Activated naive CD8-positive, alpha-beta T cell treated with anti-CD3 and anti-CD28 coated beads, Interleukin-2, amount 50 U/mL, for 24 hours (primary cell): ENCODE measurements at places on chromosomes 2 and 18.

- H3K36me3 ChIP-seq: no peaks in the 10 kb centered on the region
- no peak overlapping the region for H3K4me3 ChIP-seq
- no peak for DNase-seq
- H3K4me1 ChIP-seq: peaks cover 26% of the 10 kb centered on the region
- H3K27ac ChIP-seq: no peak overlapping the region
- H3K27me3 ChIP-seq: peaks cover 16% of the 10 kb centered on the region
These were observed 25.1 kb upstream of the PLB1 start for GRCh38 chr2:28470759-28471158.

DNA sequence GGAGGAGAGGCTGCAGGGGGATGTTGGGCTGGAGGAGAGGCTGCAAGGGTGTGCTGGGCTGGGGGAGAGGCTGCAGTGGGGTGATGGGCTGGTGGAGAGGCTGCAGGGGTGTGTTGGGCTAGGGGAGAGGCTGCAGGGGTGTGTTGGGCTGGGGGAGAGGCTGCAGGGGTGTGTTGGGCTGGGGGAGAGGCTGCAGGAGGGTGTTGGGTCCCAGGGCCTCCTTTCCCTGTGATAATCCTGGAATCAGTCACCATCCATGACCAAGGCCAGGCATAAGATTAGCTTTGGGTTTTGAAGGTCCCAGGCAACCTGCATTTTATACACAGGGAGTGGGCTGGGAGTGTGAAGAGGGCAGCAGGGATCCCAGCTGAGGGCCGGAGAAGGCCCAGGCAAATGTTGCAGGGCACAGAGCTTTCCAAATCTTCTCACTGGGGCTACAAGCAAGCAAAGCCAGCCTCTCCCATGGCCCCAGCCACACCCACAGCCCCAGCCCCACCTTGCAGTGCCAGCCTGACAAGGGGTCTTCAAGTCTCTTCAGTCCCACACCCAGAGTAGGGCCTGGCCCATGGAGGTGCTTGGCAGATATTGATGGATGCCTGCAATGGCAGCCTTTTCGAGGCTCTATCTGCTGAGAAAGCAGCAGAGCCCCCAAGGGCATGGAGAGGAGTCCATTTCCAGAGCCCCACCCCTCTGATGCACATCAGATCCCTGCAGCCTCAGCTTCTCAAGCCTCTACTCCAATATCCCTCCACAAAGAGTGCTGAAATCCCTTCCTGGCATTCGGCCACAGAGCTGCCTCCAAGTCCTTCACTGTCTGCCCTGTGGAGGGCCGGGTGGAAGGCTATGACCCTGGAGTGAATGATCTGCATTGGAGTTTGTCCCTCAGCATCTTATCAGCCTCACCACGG is 50.3 kb upstream of the GLI2 start:
- no peak overlapping the region for H3K4me3 ChIP-seq
- no peaks in the 10 kb centered on the region for H3K36me3 ChIP-seq
- no peak overlapping the region for H3K27ac ChIP-seq
- no peak for DNase-seq
- H3K4me1 ChIP-seq: no peaks in the 10 kb centered on the region

GRCh38 chr2:1350111-1350510 is 63.2 kb upstream of the TPO start:
- H3K27ac ChIP-seq: no peak overlapping the region
- H3K36me3 ChIP-seq: no peaks in the 10 kb centered on the region
- no peaks in the 10 kb centered on the region for H3K27me3 ChIP-seq
- H3K4me3 ChIP-seq: no peak overlapping the region
- DNase-seq: no peak
- H3K4me1 ChIP-seq: no peaks in the 10 kb centered on the region

- peaks cover 1% of the 10 kb centered on the region for H3K36me3 ChIP-seq
- H3K27me3 ChIP-seq: peaks cover 66% of the 10 kb centered on the region
- DNase-seq: peak; percentile 40
- H3K27ac ChIP-seq: peak overlapping the region; percentile 18
- peak overlapping the region; percentile 81 for H3K4me3 ChIP-seq
These were observed 706 bp upstream of the BCL11A start for GRCh38 chr2:60554074-60554645.

DNA sequence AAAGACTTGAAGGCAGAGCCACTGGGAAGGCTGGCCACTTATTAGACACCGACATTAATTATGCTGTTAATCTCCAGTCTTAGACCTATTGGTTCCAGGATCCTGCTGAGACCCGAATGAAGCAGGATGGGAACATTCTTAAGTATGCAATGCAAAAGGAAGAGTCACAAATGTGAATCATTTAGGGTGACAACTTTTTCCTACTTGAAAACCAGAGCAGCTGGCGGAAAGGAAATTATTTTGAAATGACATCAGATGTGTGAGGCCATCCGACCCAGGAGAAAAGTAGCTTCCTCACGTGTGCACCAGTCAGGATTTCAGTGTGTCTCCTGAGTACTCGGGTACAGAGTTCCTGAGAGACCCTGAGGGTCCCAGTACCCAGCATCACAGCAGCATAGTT is 222.9 kb upstream of the NCKAP5 start:
- no peak for DNase-seq
- H3K4me3 ChIP-seq: no peak overlapping the region
- H3K27me3 ChIP-seq: no peaks in the 10 kb centered on the region
- H3K27ac ChIP-seq: no peak overlapping the region
- no peaks in the 10 kb centered on the region for H3K36me3 ChIP-seq

- H3K4me3 ChIP-seq: no peak overlapping the region
- no peak overlapping the region for H3K27ac ChIP-seq
- DNase-seq: no peak
These were observed 950.6 kb downstream of the TRIB2 start for GRCh38 chr2:13667415-13667757.
